ENCODE measurements at places on chromosomes 3 and 15.

DNA sequence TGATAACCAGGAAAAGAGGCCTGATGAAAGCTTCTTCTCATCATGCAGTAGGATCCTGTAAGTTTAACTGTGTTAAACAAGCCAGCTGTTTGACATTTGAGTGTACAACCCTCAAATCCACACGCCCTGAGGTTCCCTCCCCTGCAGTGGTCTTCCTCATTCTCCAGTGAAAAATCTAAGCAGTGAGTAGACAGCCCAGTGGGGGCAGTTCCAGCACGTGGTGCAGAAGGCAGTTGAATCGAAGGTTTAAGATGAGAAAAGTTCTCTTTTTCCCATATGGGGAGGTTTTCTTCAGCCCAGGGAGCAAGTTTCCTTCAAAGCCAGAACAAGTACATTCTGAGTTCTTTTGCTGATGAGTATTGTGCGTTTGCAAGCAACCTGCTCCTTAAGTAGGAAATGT is 174.5 kb downstream of the NR2F2 start:
- DNase-seq: no peak

DNA sequence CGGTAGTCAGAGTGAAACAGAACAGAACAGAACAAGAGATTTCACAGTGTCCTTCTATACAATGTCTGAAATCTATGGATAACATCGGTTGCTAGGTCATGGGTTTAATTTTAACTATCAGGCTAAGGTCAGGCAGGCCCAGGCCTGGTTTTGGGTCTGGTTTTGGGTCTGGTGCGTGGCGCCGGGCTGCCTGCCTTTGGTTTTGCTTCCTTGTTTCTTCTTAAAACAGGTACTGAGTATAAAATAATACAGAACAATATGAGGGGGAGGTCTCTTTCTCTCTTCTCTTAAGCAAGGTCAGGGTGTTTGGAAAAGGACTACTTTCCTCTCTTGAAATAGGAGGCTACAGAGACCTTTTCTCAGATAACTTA is 1.4 kb downstream of the AEN start:
- DNase-seq: no peak

- DNase-seq: no peak
Observed at GRCh38 chr3:30471066-30471465, 135.3 kb upstream of the TGFBR2 start.

DNA sequence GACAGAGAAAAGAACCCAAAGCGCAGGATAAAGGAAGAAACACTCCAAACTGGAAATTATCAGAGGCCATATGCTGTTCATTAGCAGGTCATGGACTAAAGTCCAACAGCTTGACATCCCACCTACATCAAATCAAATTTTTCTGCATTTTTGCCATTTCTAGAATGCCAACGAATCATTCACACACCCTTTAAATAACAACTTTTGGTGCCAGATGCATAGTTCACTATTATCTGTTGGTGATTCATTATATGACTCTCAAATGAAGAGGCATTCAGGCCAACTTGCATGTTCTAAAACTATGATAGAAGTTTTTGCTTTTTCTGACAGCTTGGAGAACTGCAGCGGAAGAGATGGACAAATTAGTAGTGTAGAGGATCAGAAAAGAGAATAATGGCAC is 529.8 kb upstream of the NAALADL2 start:
- no peak for DNase-seq

GRCh38 chr3:194025951-194026350 is 110.0 kb upstream of the HES1 start:
- DNase-seq: no peak

- DNase-seq: no peak
Observed at GRCh38 chr3:11136830-11137626, 17.3 kb upstream of the HRH1 start.

DNA sequence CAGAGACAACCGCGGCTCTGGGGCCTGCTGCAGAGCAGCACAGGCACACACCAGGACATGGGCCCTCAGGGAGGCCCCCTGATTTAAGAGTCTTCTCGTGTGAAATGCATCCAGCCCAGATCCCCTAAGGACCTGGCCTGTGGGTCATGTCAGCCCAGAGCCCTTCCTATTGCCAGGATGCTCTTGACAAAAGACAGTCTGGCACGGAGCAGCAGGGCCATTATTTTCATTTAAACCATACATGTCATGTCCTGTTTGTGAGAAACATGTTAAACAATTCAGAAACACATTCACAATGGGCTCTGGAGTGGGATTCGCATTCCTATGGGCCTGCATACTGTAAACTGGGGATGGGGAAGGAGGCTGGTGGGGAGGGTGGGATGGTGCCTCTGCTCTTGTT is 367.4 kb upstream of the WNT5A start:
- DNase-seq: no peak

- no peak for DNase-seq
Observed at GRCh38 chr3:31488475-31489017, 44.2 kb upstream of the STT3B start.

- DNase-seq: no peak
Observed at GRCh38 chr3:195001961-195002861, 268.7 kb downstream of the XXYLT1 start.

- DNase-seq: no peak
Observed at GRCh38 chr3:117751651-117752050, 1042.1 kb downstream of the TUSC7 start.

DNA sequence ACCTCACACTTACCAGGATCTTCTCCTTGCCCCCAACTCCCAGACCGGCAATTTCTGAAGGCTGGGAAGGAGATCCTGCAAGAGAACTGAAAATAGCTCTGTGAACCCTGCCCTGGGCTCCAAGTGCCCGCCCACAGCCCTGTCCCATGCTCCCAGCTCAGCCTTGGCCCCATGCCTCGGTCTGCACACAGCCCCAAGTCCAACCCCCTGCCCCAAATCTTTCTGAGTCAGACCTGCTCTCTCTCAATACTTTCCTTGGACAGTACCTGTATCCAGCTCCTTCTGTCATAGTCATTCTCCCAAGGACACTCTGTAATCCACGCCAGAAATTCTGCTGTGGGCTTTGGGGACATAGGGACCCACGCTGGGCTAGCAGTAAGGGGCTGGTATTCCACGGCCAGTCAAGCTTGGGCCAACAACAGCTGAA is 6.3 kb upstream of the SMAD3 start:
- DNase-seq: no peak

DNA sequence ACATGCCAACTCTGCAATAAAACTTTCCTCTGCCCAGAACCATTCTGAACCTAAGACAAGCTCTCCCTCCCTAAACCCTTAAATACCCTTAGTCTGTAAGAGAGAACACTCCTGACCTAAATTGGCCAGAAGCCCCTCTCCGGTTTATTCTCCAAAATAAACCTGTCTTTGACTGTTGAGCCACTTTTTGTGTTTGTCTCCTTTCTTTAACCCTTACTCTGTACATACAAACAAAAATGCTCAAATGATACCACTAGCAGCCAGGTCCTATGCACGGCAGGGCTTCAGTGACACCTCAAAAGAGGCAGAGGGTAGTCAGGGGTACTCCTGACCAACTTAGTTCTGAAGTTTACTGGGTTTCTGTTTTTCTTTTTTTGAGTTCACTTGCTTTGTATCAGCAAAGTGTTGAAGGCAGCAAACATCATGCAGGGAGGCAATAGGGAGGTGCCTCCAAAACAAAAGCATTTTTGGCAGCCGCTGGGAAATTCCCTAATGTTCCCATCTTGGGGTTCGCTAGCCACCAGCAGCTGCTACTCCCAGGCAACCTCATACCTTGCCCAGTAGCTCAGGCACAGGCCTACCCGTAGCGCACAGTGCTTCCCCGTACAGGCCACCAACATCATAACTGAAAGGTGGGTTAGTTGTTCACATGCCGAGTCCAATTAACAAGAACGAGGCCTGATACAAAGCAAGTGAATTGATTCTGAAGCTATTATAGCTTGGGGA is 62.9 kb upstream of the GCNT3 start:
- DNase-seq: no peak

GRCh38 chr15:75019916-75020315 is 3.5 kb upstream of the PPCDC start:
- no peak for DNase-seq

DNA sequence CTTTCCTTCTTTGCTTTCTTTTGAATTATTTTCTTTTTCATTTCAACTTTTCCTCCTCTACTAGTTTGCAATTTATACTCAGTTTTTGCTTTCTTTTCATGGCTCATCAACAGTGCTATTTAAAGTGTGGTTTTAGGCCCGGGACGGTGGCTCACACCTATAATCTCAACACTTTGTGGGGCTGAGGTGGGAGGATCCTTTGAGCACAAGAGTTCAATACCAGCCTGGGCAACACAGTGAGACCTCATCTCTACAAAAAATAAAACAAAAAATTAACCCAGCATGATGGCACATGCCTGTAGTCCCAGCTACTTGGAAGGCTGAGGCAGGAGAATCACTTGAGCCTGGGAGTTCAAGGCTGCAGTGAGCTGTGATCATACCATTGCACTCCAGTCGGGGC is 20.4 kb upstream of the DENND4A start:
- DNase-seq: no peak

- no peak for DNase-seq
Observed at GRCh38 chr3:87082796-87083440, 92.0 kb upstream of the VGLL3 start.

DNA sequence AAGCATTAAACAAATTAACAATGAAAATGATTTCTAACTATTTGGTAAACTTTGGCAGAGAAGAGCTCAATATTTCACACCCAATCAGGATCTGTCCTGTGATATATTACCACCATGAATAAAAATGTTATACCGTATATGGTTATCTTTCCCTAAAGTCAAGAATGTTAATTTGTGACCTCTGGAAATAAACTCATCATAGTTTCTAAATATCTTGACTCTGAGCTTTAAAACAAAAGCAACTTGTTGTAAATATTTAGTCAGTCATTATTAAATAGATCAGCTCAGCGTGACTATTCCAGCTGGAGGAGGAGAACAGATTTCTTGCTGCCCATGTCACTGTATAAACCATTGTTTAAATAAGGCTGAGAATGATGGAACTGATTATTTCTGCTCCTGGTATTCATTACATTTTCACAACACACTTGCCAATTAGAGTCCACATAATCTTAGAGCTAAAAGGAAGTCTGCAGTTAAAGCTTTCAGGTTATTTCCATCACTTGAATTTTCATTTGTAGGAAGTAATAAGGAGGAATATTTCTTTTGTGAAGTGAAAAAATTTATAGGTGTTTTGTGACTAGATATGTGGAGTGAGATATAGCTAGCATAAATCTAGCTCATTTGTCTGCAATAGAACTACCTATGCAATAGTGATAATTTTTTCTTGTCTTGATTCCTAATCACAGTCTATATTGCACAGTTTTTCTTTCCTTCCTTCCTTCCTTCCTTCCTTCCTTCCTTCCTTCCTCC is 106.5 kb upstream of the P2RY1 start:
- DNase-seq: no peak

DNA sequence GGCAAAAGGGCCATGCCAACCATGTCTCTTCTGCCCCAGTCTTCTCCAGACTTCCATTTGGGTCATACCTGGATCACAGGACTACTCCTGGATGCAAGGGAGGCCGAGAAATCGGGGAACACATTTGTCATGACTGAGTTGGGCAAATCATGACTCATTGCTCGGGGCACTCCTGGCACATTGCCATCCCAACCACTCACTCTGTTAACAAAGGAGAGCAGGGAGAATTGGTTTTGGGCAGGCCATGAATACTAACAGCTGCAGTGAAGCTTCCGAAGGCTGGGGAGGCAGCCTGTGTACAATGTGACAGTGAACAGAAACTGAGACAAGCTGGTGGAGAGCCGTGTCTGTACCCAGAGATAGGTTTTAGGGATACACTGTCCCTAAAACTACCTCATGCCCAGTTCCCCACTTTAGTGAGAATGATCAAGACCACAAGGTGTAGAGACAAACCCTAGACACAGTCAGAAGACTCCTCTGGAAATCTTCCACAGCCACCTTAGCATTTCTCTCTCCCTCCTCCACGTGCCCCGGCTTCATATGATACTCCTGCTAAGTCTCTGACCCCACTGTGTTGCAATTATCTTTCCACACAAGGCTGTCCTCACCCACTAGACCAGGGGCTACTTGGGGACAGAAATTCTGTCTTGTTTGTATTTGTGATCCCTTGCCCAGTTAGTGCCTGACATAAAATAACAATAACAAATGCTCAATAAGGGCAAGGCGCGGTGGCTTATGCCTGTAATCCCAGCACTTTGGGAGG is 10.5 kb upstream of the BUB1B start:
- DNase-seq: no peak

DNA sequence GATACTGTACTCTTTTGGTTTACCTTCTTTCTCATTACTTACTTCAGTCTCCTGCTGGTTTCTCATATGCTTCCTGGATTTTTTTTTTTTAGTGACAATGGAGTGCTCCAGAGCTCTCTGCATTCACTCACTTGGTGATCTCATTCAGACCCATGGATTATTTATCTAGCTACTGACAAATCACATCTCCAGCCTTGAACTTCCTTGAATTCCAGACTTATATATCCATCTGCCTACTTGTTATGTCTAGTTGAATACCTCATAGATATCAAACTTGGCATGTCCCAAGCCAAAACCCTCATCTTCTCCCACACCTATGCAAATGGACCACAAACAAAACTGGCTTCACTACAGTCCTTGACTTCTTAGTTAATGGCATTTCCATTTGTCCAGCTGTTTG is 234.7 kb upstream of the ZPLD1 start:
- DNase-seq: no peak

GRCh38 chr3:179942553-179943075 is 94.1 kb downstream of the PEX5L start:
- no peak for DNase-seq

DNA sequence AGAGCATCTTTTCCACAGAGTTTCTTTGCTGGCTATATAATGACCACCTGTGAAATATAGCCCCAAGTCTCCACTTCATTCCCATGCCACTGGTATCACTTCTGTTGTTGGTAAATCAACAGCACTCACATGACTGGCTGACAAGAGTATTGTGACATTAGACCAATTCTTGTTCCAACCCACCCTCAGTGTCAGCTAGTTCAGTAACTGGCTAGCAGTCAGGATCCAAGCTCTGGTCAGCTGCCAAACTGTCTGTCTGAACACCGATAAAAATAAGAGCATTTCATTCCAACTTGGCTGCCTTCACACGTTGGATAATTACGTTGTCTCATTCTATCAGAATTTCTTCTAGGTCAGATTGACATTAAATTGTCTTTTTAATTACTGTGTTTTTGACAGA is 166.5 kb downstream of the USP13 start:
- DNase-seq: no peak

- no peak for DNase-seq
Observed at GRCh38 chr3:27680517-27681246, 41.4 kb downstream of the EOMES start.

DNA sequence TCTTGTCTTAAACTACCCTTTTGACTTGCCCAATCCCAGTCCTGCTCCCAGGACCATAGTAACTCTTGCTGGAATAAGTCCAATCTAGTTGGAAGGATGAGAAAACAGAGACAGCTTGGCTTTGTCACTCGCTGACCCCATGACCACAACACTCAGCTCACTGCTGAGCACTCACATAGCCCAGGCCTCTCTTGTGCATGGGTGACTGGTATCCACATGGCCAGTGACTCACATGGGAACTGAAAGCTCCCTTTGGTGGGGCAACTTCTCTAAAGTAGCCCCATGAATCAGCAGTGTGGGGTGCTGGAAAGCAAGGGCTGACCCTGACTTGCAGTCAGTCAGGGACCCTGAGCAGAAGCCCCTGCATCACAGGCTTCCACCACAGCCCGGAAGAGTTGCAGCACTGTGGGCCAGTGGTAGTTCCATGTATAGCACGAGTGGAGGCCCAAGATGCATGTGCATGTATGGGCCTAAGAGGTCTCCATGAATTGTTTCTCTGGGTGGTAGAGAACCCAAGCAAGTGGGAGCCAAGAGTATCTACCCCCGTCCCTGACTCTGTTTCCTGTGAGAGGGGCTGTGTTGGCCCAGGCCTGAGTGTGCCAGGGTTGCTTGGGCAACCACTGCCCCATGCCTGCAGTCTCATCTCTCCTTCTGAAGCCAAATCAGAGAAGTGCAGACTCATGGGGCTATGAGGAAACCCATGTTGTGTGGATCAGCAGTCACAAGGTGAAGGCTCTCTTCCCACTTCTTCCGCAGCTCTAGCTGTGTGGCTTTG is 62.1 kb upstream of the XCR1 start:
- no peak for DNase-seq
